ENCODE measurements at places on chromosomes 2 and 18.

DNA sequence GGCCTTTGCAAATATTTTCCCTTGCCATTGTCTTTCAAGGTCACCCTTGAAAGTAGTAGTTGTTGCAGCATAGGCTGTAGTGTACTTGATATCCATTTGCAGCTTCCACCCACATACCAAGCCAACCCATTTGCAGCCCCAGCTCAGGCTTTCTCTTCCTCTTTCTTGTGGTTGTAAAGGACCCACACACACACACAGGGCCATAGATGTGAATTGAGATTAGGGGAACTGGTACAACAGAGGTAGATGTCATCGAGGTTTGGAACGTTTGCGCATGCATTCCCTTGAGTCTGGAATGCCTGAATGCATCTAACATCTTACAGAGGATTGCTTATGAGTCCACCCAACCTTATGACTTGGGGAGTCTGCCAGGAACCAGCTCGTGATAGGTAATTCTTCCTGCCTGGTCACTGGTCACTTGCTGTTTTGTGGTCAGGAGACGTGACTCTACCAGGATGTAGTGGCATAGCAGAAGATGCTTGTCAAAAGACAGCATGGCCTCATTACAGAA is 91.9 kb downstream of the MRPS9 start:
- DNase-seq, result no peak

DNA sequence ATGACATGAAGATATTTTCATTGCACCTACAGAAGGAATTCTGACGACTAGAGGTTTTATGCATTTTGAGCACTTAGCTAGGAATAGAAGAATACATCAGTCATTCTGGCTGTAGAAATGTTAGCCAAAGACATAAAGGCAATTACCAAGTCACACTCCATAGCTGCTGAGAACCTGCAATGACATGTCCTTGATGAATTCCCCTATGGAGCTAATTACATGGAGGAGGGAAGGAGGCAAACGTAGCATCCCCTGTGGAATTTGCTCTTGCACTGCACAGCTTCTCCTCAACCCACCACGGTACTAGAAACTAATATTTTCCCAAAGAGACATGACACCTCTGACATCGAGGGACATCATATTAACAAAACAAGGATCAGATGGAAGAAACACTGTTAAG is 174.0 kb upstream of the SESTD1 start:
- no peak for DNase-seq

- no peak for DNase-seq
Observed at GRCh38 chr2:20697322-20697934, 30.5 kb downstream of the GDF7 start.

DNA sequence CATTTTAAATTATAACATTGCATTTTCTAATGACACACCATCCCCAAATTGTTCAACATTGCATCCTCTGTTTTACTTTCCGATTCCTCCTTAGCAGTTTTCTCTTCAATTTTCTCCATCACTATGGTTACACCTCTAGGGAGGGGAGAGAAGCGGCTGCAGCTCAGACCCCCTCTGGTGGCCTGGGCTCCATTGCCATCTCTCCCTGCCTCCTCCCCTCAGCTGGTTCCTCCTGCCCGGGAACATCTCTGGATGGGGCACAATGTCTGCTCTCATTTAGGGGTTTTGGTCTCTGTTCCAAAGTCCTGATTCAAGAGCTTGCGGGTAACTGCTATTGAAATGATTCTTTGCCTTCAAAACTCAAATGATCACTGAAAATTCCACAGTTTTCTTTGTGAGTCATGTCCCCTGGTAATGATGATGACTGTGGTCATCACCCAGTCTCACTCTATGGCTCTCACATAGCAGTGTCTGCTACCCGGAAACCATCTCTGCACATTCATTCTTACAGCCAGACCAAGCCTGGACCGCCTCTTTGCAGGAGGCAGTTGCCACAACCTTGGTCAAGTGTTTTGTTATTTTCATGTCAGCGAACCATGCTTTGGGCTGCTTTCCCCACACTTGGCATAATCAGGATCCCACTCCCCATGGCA is 263.9 kb downstream of the ALPK2 start:
- no peak for DNase-seq

GRCh38 chr2:157509744-157510143 is 65.9 kb upstream of the CYTIP start:
- peak; percentile 14 for DNase-seq

DNA sequence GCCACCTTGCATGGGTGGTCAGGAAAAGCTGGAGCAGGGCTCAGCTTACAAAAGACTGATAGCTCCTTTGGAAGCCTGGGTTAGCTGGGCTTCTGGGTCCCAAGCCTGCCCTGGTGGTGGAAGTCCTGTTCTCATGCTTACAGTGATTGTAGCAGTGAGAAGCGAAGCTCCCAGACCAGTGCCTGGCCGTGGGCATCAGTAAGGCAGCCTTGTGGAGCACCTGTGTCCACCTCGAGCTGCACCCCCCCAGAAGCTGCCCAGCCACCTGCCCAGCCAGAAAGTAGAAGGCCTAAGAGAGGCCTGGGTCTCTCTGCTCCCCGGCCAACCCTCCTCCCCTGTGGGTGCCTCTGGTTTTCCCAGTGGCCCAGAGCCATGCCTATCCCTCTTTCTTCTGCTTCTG is 10.5 kb downstream of the GLI2 start:
- no peak for DNase-seq

DNA sequence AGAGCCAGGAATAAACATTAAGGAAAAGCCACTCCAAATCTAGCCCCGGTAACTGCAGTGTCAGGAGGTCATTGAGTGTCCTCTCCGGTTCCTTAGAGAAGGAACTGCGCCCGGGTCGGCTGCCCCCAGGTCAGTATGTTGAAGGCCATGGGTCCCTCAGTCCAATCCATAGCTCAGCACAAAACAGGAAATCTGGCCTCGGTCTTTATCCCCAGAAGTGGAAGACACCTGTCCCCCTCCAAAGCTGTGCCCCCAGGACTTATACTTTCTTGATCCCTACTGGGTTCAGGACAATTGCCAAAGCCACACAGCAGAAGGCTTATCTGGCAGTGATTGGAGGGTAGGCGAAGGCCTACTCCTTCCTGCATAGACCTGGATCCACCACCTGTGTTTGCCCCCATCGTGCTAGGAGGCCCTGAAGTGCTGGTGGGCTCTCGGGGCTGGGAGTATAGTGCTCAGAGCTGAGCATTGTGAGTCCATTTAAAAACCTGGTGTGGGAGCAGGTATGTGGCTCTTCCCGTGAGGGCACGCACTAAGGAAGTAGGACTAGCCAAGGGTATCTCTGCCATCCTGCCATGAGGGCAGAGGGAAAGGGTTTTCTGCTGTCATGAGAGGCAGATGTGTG is 178.6 kb downstream of the SEPTIN10 start:
- DNase-seq, result no peak

DNA sequence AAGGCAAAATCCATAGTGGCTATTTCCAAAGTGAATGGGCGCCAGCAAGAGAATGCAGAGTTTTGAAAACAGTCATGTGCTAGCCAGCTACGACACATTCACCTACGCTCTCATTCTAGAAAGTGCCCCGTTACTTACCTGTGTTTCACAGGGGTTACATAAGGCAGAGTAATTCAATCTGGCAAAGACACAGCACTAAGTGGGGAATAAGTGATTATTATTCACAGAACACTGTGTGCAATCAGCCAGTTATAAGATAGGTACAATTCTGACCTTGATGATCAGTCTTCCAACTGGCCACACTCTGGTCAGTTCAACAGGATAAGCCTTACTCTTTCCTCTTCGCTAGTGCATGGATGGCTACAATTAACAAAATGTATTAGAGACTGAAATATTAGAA is 105.8 kb downstream of the CABYR start:
- no peak for DNase-seq

GRCh38 chr2:238132463-238133450 is 5.7 kb upstream of the KLHL30 start:
- DNase-seq, result no peak

- no peak for DNase-seq
Observed at GRCh38 chr2:28449488-28450395, 46.1 kb upstream of the PLB1 start.

DNA sequence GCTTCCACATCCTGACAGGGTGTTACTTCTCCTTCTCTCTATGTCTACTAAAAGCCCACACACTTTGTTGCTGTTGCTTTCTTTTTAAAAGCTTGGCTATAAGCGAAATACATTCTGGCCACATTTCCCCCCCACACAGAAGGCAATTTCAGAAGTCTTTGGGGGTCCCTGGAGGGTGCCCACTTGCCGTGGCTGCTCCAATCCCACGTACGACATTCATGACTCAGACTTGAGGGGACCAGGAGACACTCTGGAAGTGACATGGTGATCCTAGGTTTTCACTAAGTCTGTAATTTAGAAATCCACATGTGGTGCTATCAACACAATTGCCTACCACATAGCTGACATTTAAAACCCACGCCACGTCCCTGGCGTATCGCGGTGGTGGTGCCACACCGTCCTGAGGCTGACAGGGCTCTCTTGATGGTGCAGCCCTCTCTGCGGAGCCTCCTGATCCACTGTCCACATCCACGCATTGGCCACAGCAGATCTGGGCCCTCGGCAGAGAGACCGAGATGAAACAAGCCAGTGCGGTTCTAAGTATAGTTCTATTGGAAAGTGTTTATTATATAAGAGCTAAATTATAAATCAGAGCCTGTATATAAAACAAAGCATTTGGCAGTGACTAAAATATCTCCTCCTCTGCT is 42.4 kb downstream of the CYP27C1 start:
- no peak for DNase-seq

- no peak for DNase-seq
Observed at GRCh38 chr2:233085839-233086150, 25.7 kb downstream of the INPP5D start.

DNA sequence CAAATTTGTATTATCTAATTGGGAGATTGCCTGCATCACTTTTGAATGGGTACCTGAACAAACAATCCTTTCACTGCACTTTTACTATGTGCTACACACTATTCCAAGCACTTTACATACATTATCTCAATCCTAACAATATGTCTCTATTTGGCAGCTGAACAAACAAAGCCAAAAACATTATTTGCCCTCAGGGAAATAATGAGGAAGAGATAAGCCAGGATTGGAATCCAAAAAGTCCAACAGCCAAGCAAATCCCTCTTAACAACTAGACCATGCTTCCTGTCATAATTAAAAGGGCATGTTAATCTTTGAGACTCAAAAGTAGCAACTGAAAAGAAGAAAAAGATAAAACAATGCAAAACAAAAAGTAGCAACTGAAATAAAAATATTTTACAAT is 32.1 kb downstream of the RPRD1A start:
- no peak for DNase-seq

- peak; percentile 49 for DNase-seq
Observed at GRCh38 chr18:45275367-45276113, 339.7 kb upstream of the SLC14A2 start.

DNA sequence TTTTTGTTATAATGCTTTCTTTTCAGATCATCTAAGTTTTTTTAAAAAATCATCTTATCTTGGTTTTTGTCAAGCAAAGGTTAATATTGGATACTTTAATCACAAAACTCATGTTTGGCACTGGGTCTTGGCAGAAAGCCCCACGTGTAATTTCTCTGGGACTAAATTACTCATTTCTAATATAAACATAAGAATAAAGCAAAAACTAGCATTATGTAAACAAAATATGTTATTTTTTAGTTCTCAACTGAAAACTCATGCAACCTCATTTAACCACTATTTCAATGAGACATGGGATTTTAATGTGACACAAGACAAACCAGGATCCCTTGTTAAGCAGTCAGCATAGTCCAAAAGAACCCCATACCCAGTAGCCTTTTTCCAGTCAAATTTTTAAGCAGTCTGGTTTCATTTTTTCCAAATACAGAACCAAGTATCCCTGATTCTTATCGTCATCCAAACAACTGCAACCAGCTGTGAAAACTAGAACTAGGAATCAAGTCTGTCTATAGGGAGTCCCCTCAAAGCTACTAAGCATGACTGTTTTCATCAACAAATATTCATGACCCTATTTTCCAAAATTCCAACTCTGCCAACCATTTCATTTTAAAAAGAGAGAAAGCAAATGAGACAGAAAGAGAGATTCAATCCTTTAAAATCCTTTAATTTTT is 27.1 kb downstream of the PID1 start:
- no peak for DNase-seq

- DNase-seq, result peak; percentile 58
Observed at GRCh38 chr18:70781860-70782453, 493.1 kb downstream of the SOCS6 start.

DNA sequence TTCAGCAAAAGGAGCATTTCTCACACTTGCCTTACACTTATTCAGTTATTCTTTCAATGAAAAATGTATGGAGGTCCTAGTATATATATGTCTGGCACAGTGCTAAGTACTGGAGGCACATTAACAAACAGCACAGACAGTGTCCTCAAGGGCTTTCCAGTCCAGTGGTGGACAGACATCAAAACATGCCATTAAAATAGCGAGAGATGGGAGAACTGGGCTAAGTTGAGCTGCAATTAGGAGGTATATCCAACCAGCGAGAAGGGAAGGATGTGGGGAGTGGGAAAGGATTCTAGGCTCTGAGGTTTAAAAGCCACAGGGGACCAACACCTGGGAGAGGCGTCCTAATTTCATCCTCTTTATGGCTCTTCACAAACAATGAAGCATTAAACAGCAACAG is 127.5 kb upstream of the TTC39C start:
- DNase-seq, result no peak

- peak; percentile 15 for DNase-seq
Observed at GRCh38 chr2:192559587-192559986, 364.9 kb upstream of the TMEFF2 start.

- no peak for DNase-seq
Observed at GRCh38 chr2:171482877-171483276, 39.4 kb upstream of the CYBRD1 start.

- no peak for DNase-seq
Observed at GRCh38 chr18:22195052-22195451, 25.7 kb downstream of the GATA6 start.

- no peak for DNase-seq
Observed at GRCh38 chr2:129862668-129863067, 116.8 kb upstream of the RAB6C start.

GRCh38 chr2:113276216-113276760 is 2.4 kb downstream of the PAX8 start:
- DNase-seq, result no peak

GRCh38 chr18:4751523-4751922 is 296.4 kb upstream of the DLGAP1 start:
- no peak for DNase-seq

DNA sequence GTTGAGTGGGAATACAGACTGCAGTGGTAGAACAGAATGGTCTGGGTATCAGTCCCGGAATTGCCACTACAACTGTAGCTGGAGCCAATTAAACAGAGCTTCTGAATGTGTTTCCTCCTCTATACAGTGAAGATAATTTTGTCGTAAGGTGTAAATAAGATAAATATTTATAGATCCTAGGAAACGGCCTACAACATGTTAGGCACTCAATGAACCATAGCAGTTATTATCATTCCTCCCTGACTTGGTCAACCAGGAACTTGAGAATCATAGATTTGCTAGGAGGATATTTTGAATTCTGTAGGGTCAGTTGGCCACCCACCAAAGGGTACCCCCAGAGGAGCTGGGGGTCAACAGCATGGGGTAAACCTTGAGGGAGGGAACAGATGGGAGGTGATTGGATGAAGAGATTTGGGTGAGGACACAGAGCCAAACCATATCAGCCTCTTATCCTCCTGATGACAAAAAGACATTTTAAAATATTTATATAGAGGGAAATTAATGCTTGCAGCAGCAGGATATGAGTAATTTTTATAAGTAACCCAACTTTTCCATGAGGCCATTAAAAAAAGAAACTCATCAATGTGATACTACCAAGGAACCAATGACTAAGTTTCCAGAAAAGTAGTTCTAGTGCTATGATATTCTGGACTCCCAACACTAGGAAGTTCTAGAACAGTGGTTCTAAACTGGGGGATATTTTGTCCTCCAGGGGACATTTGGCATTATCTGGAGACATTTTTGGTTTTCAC is 4.0 kb downstream of the DHRS9 start:
- DNase-seq, result no peak

- no peak for DNase-seq
Observed at GRCh38 chr2:118124288-118124891, 36.1 kb downstream of the INSIG2 start.

Measured in HT-29 (cell line).